ENCODE measurements at places on chromosomes 7 and 10. TPM values are rescaled to one million over a fixed set of nuclear protein-coding genes. Genes with fewer than 3 reads are reported as not detected.

SPDYE2B gene
- total RNA-seq, result not detected

MYH16 gene
- not detected for total RNA-seq

VSTM2A gene
- total RNA-seq, result not detected

PIP gene
- total RNA-seq, result not detected

EBLN1 gene
- not detected for total RNA-seq

LIPJ gene
- total RNA-seq, result not detected

SPDYE18 gene
- total RNA-seq, result 0.22 TPM
